DMS 273 treated with DMSO at 0.1 percent for 48 hours (cell line): ENCODE measurements at places on chromosomes 1 and 21.

DNA sequence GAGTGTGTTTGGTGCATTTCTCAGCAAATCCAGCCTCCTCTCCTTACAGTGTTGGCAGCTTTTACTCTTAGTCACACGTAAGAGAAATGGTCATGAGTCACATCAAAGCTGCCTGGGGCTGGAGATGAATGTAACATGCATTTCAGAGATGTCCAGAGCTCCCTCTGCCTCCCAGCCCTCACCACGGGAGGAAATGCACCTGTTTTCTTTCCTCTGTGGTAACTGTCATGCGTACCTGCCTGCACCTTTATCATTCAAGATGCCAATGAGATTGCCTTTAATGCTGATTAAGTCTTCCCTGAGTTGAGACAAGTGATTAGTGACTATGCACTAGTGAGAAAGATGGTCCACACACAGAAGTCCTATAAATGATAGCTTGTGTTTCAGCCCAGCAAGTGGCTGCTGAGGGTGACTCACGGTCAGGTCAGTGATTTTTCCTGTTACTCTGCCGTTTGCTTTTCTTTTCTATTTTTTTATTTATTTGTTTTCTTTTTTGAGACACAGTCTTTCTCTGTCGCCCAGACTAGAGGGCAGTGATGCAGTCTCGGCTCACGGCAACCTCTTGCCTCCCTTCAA lies 277.3 kb upstream of the FMN2 start:
- no peak for DNase-seq

DNA sequence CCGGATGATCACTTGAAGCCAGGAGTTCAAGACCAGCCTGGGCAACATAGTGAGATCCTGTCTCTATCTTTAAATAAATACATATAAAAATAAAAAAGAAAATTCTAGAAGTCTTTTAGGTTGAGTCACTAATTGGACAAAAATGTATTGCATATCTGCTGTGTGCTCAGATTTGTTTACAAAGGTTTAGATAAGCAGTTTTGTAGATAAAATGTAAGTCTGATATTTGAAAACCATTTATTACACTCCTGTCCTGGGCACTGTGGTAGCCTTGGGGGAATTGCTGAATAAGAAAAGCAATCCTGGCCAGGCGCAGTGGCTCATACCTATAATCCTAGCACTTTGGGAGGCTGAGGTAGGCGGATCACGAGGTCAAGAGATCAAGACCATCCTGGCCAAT lies 11.6 kb downstream of the GMEB1 start:
- DNase-seq, result no peak

DNA sequence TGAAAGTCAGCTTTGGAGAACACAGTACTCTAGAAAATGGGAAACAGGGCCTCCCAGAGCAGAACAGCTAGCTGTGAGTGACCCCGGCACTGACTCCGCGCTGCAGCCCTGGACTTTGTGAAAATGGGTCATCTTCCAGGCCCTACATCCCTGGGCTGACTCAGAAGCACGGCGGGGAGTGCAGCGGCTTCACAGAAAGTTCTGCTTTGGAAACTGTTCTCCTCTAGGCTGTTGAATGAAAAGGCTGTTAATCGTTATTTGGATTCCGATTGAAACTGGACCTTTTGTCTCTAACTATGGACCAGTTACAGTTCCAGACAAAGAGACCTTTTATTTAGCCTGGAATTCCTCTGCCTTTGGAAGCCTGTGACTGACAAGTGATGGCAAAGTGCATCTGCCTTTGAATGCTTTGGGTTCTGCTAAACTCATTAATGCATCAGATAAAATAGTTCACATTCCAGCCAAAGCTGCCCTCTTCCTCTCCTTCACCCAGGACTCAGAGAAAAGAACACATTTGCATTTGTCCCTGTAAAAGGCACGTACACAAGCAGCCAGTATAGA lies 144.9 kb upstream of the HOOK1 start:
- no peak for DNase-seq

GRCh38 chr1:231059566-231060193 lies 19.6 kb upstream of the FAM89A start:
- DNase-seq, result no peak

DNA sequence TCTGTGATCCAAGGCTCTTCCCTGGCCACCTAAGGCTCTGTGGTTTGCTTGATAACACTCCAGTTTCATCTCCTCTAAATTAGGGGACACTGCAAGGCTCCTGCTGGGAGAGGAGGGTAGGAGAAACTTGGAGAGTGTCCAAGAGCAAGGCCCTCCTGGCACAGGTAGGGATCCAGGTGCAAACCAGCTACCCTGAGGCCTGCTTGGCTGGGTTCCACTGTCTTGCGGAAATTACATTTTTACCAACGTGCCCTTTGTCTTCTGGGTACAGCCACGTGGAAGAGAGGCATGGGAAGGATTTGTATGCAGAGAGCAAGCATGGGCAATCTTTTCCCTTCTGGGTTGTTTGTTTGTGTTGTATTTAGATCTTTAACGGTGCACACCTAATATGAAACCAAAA lies 132.5 kb downstream of the PRDM2 start:
- no peak for DNase-seq

DNA sequence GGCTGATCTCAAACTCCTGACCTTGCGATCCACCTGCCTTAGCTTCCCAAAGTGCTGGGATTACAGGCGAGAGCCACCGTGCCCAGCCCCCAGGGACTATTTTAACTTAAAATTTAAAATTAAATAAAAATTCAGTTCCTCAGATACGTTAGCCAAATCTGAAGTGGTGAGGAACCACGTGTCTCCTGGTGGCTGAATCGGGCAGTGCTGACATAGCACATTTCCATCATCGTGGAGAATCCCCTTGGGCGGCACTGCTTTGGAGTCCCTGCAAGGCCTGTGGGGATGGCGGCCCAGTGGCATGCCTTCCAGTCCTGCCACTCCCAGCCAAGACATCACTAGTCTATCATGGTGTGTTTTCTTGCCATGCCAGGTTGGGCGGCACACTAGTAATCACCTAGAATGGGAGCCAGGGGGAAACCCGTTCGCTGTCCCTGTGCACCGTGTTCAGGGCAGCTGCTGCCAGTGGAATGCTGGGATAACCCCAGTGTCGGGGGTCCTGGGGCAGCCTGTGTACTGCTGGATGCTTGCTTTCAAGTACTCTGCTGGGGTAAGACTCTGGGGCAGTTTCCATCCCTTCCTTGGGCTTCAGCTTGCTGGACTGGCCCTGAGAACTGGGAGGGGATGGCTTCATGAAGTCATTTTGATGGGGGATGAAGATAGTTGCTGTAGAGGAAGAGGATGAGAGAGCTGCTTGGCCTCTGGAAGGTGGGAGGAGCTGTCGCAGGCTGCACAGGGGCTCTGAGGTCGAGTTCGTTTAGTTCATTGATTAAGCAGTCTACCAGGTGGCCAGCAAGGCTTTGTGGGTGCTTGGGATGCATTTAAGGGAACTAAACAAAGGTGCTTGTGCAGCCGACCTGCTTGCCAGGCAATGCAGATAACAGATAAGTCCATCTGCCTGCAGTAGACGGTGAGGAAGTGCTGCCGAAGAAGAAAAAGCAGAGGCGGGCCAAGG lies 4.6 kb downstream of the ZBTB48 start:
- DNase-seq, result no peak

DNA sequence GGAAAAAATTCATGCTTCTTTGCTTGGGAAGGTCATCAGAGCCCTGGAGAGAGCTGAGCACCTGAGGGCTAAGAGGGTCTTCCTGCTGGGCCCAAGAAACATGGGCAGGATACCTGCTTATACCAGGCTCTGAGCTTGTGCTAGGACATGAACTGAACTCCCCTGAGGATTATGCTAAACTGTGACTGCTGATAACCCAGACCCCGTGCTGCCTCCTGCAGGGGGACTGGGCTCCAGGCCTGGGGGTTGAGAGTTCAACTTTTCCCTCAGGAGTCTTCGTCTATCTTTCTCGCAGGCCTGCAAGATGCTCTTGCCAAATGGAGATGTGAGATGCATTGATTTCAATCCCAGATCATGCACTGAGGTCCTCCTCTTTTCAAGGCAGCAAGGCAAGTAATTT lies 368.5 kb downstream of the HHAT start:
- no peak for DNase-seq

- DNase-seq, result peak; percentile 61
These were observed 27.7 kb downstream of the TEX35 start for GRCh38 chr1:178540646-178541045.

DNA sequence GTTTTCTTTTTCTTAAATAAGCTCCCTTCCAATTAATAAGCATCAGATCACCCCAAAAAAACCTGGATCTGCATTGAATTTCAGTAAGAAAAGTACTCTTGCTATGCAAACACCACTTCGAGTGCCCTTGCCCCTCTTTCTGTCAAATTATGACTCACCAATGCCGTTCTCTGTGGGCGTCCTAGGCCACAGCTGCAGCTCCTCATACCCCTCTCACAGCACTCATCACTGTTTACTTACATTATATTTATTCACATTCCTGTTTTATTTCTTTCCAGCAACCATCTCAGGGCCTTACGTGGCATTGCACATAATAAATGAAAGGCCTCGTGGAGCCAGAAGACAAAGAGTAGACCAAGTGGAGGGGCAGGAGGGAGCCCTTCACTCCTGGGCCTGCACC lies 99.1 kb upstream of the CTTNBP2NL start:
- no peak for DNase-seq

GRCh38 chr1:110487726-110488125 lies 31.2 kb downstream of the KCNA10 start:
- no peak for DNase-seq

- no peak for DNase-seq
These were observed 115.5 kb downstream of the NMNAT2 start for GRCh38 chr1:183302452-183303322.

DNA sequence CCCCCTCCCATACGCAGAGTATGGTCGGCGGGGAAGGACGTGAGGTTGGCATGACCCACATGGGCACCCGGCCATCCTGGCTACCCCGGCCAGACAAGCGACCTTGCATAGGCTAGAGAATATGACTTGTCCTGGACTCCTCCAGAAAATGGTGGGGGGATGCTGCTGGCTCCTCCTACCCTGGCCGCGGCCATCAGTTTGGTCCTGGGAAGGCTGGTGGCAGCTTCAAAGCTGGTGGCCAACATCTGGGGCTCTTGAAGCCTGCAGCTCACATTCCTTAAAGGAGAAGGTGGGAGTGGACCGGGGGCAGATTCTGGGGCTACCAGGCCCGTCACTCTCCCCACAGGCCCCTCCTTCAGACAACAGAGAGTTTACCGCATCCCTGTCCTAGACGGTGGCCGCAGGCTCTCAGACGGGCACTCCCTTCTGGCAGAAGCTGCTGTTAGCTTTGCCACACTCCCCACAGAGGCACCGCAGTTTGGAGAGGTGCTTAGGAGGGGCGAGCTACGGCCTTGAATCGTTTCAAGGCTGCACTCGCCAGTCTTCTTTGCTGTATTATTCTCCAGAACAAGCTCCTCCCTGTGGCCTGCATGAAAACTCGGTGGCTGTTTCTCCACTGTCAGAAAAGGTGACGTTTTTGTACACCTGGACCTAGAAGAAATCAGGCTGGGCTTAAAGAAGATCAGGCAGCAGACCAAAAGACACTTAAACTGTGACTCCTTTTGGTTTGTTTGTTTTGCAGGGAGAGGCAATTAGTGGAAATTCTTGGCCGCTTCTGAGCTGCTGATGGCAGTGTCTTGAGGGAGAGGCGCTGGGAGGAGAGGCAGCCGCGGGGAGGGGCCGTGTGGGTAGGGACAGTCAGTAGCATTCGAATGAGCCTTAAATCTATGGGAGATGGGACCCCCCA lies 68.0 kb downstream of the RUNX3 start:
- DNase-seq, result no peak

GRCh38 chr1:233605205-233605604 lies 8.7 kb upstream of the KCNK1 start:
- no peak for DNase-seq

GRCh38 chr21:34187935-34188334 lies 114.6 kb downstream of the MRPS6 start:
- DNase-seq, result no peak

GRCh38 chr1:70382682-70383081 lies 28.2 kb upstream of the ANKRD13C start:
- no peak for DNase-seq

DNA sequence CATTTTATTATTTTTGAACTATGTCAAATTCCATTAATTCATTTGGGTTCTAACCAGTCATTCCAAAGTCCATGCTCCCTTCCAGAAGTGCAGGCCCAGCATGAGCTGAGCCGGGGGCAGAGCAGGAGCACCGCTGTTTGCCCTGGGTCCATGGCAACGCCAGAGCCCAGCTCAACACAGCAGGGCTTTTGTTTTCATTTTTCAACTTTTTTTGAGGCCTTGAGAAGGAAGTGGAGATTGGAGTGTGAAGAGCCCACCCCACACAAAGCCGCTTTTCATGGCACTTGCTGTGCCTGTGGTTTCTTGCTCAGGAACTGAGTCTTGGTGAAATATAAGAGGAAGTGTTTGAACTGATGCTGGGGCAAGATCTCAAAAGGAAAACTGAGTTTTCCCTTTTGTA lies 13.2 kb upstream of the PRMT2 start:
- DNase-seq, result no peak

GRCh38 chr1:156214024-156214748 lies 1.4 kb downstream of the PMF1 start:
- no peak for DNase-seq

DNA sequence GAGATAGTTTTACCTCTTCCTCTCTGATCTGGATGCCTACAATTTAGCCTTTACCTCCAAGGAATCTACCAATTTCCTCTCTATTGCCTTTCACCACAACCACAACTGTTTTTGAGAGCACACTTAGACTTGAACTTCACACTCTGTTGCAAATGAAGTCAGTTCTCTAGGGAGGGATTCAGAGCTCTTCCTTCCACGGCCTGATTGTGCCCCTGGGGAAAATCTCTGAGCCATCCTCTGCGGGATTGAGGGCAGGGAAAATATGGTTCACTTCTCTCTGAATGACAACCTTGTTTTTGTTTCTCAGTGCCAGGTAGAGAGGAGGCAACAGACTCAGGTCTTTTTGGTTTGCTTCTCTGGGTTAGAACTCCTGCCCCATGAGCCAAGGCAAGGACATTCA lies 35.4 kb upstream of the BCL10 start:
- DNase-seq, result no peak

DNA sequence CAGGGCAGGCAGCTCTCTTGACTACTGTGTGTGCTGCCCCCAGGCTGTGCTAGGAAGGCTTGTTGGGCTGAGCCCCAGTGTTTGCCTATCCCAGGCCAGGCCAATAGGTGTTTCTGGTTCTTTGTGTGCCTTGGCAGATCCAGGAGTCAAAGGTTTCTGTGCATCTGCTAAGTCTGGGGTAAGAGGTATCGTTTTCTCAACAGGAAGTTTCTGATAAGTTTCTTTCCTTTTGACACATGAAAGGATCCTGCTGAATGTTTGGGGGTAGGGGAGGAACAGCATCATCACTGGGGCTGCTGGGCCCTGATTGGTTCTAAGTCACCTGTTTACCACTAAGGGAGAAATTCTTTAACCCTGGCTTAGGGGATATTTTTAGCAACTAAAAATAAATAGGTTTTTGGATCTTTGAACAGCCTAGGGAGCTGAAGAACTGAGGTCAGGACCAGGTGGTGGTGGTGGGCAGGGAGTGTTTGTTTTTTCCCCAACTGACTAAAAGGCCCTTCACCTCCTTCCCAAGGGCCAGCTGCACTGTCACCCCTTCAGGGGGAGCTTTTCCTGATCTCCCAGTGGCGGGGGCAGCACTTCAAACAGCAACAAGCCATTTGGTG lies 85.1 kb downstream of the KCNN3 start:
- DNase-seq, result no peak
